ENCODE measurements at places on chromosomes 11 and 22.

- DNase-seq: no peak
Observed at GRCh38 chr22:30249049-30250038, 2.8 kb upstream of the LIF start.

- no peak for DNase-seq
Observed at GRCh38 chr11:10050561-10050960, 243.5 kb downstream of the SBF2 start.

GRCh38 chr22:43994006-43994405 is 30.1 kb upstream of the PARVB start:
- DNase-seq: no peak

DNA sequence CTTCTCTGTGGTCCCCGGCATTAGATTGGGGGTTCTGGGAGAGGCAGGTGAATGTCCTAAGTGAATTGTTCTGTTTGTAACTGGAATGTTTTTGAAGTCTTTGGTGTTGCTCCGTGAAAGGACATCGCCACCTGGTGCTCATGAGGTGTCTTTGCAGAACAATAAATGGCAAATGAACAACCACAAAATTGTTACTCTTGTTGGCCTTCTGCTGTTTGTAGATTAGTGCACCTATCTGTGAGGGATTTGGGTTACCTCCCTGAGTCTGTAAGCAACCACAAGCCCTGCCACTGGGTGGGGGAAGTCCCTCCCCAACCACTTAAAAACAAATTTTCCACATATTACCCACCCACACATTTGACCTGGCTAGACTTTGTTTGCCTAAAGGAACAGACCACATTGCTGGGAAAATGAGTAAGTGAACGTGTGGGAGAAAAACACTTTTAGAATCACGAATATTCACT is 4.7 kb downstream of the MPEG1 start:
- DNase-seq: peak; percentile 64

DNA sequence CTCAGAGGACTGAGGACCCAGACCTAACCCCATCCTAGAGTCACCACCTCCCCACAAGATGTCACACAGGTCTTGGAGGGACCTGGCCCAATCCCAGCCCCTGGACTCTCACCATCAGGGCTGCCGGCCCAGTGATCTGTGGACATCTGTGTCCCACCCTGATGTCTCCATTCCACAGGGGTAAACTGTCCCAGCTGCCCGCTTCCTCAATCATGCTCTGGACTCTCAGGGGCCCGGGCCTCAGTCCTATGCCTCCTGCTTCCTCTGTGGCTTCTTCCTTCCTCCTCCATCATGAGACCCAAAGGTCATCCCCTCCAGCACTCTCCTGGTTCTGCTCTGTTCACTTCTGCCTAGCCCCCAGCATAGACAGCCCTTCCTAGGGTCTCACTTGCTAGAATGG is 32.2 kb downstream of the ARAP1 start:
- no peak for DNase-seq

- DNase-seq: no peak
Observed at GRCh38 chr11:12482839-12483238, 105.5 kb downstream of the PARVA start.

- no peak for DNase-seq
Observed at GRCh38 chr11:134566311-134566710, 154.3 kb upstream of the B3GAT1 start.

- no peak for DNase-seq
Observed at GRCh38 chr11:72823105-72823804, 9.0 kb downstream of the ATG16L2 start.

DNA sequence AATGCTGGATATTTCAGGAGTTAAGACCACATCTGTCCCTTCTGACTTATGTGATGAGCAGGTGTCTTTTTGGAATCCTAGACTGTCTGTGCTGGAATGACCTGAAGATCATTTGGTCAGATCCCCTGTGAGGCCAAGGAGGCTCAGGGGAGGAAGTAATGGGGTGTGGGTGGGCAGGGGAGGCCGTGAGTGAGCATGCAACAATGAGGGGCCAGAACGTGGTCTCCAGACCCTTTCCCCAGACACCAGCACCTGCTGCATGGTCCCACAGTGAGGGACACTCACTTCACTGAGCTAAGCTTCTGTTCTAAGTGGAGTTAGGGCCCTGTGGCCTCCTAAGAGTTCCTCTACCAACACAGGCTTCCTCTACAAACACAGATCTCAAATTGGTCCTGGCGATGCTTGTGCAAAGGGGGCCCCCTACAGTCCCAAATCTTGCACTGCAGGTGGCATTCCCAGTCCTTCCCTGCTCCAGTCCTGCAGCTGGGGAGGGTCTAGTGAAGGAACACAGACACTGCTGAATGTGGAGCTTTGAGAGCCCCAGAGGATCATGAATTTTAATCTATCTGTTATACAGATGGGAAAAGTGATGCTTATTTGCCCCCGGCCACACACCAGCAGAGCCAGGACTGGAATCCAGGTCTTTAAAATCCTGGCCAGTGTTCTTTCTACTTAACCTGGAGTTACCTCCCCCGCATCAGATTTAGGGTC is 7.4 kb downstream of the USP2 start:
- peak; percentile 72 for DNase-seq

DNA sequence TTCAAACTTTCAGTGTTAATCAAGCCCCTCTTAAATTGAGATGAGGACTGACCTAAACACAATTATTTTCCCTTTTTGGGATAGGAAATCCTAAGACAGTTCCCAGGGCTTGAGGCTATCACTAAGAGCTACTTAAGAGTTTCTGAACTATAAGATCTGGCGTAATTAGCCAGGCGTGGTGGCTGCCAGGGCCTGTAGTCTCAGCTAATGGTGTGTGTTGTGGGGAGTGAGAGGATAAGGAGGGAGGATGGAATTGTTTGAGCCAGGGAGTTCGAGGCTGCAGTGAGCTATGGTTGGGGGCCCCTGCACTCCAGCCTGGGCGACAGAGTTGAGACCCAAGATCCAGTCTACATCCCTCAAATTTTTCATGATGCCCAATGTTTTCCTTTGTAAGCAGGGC is 23.5 kb upstream of the EXPH5 start:
- DNase-seq: no peak

GRCh38 chr11:112339566-112339965 is 78.9 kb upstream of the PLET1 start:
- DNase-seq: no peak

DNA sequence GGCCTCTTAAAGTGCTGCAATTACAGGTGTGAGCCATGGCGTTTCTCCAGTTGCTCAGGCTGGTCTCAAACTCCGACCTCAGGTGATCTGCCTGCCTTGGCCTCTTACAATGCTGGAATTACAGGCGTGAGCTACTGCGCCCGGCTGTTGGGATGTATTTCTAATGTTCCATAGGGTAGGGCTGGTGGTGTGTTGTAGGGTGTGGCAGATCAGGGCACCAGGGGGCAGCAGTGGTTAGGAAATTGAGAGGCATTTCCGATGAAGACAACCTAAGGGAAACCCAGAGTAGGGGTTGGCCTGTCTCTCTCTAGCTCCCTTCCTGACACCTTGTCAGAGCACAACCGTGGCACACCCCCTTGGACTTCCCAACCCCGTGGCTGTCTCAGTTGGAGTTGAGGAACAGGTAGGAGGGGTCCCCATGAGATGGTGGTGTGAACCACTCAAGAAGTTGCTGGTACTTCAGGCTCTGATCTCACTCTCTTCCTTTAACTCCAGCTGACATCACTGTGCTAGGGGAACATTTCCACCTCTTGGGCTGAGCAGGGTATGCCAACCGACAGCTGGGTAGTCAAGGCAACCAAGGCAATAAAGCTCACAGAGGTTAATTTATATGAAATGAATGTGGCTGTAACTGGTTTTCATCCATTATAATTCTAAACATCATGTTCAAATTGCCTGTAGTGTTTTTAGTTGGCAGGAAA is 33.0 kb downstream of the YWHAH start:
- peak; percentile 78 for DNase-seq

DNA sequence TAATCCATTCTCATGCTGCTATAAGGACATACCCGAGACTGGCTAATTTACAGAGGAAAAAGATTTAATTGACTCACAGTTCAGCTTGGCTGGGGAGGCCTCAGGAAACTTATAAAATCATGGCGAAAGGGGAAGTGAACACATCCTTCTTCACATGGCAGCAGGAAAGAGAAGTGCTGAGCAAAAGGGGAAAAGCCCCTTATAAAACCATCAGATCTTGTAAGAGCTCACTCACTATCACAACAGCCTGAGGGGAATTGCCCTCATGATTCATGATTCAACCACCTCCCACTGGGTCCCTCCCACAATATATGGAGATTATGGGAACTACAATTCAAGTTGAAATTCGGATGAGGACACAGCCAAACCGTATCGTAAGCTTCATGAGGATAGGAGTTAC is 3.8 kb upstream of the CYB5R2 start:
- DNase-seq: no peak

GRCh38 chr11:8374716-8375115 is 111.0 kb upstream of the LMO1 start:
- DNase-seq: no peak

DNA sequence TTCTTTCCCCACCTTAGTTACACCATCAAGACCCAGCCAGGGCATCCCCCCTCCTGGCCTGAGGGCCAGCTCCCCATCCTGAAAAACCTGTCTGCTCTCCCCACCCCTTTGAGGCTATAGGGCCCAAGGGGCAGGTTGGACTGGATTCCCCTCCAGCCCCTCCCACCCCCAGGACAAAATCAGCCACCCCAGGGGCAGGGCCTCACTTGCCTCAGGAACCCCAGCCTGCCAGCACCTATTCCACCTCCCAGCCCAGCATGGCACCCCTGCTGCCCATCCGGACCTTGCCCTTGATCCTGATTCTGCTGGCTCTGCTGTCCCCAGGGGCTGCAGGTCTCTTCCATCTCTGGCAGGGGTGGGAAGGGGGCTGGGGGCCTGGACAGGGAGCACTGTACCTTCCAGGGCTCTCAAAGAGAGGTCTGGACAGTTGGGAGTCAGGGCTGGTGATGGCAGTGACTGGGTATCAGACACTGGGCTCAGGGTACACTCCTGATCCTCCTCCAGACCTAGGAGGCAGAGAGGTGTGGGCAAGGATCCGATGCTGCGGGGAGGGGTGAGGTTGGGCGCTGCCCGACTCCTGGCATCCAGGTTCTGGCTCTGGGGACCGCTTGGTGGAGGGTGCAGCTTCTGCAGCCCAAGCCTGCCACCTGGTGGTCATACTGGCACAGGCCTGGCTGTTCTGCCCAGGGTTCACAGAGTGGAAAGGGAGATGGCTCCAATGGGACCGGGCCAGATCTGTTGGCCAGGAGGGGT is at the start of gene UPK2:
UPK2 (plus strand) TSS at position 205 of the 753 bp plus-strand sequence; CDS start at position 258, 53 bp downstream.
- peak; percentile 96 for DNase-seq

- DNase-seq: peak; percentile 57
Observed at GRCh38 chr11:44110231-44110679, 14.8 kb downstream of the EXT2 start.

- no peak for DNase-seq
Observed at GRCh38 chr11:75174781-75175370, 24.0 kb downstream of the SLCO2B1 start.

DNA sequence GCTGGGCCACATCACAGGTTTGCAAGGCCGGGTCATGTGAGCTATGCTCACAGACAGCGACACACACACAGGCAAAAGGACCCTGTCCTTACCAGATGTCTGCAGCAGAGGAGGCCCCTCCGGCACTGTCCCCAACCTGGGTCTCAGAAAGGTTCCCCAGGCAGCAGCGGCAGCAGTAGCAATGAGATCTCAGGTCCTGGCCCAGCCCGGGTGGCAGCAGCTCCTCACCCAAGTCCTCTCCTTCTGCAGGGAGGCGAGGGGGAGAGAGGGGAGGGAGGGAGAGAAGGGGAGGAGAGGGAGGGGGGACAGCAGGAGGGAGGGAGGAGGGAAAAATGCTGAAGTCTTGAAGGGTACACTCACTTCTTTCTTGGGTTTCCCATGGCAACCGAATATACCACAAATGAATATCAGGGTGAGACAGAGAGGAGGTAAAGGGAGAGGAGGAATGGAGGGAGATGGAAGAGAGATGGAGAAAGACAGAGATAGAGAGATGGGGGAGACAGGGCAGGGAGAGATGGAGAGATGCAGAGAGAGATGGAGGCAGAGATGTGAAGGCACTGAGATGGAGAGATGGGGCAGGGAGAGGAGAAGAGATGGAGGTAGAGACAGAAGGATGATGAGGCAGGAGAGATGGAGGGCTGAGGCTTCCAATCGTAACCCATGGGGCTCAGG is 9.5 kb downstream of the ELFN2 start:
- DNase-seq: no peak

DNA sequence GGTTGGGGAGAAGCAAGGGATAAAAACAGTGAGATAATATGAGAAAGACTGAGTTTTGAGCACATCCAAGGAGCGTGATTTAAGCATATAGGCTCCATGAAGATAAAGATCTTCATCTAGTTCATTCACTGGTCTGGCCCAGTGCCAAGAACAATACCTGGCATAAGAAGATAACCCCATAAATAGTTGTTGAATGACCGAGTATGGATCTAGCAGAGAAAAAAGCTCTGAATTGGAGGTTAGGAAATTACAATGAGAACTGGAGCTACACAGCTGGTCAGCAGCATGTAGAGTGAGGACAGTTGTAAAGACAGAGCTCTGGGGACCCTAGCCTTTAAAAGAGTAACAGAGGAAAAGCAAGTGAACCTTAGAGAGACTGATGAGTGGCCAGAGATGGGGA is 33.0 kb upstream of the PAK1 start:
- no peak for DNase-seq

DNA sequence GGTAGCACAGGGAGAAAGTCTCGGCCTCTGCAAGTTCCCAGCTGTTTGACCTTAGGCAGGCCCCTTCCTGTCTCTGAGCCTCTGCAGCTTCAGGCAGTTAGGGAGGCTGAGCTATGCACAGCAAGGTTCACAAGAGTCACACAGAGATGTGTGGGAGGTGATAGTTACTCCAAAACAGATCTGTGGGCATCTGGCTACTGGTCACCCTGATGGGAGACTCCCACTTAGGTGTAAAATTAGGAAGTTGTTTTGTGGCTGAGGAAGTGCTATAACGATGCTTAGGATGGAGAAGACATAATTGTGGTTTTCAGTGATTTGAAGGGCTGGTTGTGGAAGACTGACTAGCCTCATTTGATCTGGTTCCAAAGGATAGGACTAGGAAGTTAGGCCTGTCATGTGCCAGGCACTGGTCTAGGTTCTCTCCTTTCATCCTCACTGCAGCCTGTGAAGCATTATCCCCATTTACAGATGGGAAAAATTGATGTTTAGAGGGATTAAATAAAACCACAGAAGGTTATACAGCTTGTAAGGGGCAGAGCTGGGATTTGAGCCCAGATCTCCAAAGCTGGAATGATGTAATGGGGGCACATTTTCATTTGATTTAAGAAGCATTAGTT is 13.5 kb downstream of the ACO2 start:
- peak; percentile 66 for DNase-seq

- peak; percentile 64 for DNase-seq
Observed at GRCh38 chr11:128928400-128928799, 14.3 kb downstream of the TP53AIP1 start.

All from GM13976 (cell line).